ENCODE measurements at places on chromosomes 2 and 18.

- no peak for DNase-seq
Measured at GRCh38 chr2:229343661-229344060, 72.6 kb upstream of the PID1 start.

- no peak for DNase-seq
Measured at GRCh38 chr2:28835781-28836180, 25.1 kb downstream of the SPDYA start.

DNA sequence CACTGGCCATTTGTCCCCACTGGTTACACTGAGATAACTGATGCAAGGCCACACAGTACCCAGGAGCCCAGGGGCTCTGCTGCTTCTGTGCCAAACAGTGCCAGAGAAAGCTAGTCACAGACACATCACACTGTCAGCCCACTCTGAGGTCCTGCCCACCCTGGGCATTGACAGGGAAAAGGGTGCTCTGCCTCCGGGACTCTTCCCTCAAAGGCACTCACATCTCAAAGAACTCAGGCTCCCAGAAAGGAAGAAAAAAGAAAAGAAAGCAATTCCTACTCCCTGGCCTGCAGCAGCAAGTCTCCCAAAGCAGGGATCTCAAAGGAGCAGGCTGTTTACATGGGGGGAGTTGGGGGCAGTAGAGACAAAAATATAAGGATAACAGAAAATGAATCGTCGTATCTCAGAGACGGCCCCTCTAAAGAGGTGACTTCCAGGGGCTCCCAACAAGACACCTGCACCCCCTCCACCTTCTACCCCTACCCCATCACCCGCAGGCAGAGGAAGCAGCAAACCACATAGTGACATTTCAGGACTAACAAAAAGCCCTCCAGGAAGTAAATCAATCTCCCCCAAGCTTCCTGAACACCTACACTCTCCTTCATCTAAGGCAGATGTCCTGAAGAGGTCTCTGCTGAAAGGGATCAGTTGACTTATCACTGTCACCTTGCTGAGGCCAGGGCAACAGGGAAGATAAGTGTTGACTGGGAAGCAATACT is 247.6 kb downstream of the TNS1 start:
- DNase-seq = no peak

DNA sequence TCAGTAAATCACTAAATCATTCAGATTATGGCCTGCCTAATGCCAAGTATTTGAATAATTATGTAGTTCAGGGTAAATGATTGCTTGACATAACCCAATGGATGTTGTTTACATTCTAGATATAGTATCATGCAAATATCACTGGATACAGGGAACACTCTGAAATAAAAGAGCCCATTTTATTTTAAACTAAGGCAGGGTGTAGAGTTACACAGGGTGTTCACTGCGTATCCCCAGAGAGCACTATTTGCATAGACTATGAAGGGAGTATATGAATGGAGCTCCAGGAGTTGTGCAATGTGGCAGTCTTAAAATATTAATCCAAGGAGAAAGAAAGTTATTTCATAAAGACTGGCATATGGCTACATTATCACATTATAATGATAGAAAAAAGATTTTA is 701.1 kb upstream of the KLHL29 start:
- no peak for DNase-seq

- DNase-seq = no peak
Measured at GRCh38 chr2:1308678-1309077, 104.6 kb upstream of the TPO start.

DNA sequence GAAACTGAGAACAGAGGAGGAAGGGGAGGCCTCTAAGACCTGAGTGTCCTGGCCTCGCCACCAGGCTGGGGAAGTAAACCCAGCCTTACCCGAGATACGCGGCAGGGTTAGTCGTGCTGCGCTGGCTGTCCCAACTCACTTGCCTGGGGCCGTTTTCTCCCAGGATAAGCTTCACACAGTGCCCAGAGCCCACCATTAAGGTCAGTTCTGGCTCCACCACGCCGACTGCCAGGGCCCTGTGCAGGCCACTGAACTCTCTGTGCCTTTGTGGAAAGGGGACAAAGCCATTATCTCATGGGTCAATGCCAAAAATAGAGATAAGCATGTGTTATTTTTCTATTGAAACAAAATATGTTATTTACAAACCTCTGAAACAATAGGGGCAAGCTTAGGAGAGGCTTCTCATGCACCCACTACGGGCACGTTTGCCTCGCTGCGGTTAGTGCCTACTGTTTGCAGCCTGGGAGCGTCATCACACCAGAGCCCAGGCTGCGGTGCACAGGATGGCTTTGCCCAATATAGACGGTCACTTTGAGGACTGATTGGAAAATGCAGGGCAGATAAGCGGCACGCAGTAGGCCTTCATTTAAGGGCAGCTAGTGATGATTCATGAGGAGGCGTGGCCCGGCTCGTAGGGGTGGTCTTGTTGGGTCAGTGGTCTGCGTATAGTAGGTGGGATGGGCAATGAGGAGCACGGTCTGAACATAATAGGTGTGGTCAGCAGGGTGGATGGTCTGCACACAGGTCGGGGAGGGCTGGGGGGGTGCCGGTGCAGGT is 242.1 kb downstream of the GLI2 start:
- no peak for DNase-seq

- no peak for DNase-seq
Measured at GRCh38 chr2:152247337-152247695, 71.8 kb upstream of the STAM2 start.

DNA sequence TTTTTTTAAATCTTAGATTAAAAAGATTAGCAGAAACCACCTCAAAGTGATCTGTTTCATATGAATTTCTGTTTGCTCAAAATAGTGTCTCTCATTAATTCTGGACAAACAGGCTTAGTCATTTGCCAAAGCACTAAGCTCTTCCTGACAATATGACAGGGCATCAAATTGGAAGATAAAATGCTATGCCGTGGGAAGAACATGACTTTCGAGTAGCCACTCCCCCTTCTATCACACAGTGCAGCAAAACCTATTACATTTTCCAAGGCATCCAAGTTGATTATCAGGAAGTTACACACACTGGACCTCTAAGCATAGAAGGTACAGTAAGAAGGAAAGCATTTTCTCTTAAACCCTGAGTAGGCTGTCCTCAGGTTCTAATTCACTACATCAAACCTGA is 89.5 kb downstream of the STK39 start:
- DNase-seq = no peak

Measured in kidney glomerular epithelial cell (primary cell).